H1 (cell line): ENCODE measurements at places on chromosomes 6 and 20. TPM values are rescaled to one million over a fixed set of nuclear protein-coding genes. Genes with fewer than 3 reads are reported as not detected.

The KIF25 gene
- 1.5 and 2.5 TPM in 2 replicates for polyA plus RNA-seq

The SLCO4A1 gene
- polyA plus RNA-seq, result 10.5 and 13.3 TPM in 2 replicates

The GLP1R gene
- polyA plus RNA-seq, result 2.7 TPM in 2 replicates

The SCUBE3 gene
- polyA plus RNA-seq, result 0.80 and 1.1 TPM in 2 replicates

The PAX1 gene
- polyA plus RNA-seq, result not detected in 2 replicates

DNA sequence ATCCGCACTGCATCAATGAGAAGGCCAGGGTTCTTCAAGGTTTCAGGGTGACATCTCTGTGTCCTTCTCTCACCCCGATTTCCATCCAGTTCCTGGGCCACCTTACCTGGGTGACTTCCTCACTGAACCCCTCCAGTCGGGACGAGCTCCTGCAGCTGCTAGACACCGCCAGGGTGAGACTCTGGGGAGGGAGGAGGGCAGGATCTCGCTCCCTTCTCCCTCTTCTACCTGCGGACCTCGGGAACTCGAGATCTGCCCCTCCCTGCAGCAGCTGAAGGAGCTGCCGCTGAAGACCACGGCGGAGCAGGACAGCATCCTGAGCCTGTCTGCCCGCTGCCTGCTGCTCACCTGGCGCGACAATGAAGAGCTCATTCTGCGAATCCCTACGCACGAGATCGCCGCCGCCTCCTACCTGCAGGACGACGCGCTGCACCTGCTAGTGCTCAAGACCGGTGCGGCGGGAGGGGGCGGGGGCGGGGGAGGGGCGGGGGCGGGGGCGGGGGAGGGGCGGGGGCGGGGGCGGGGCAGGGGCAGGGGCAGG lies 7.5 kb downstream of the CCM2L start:
- H3K36me3 ChIP-seq, result no peaks in the 10 kb centered on the region
- H3K4me3 ChIP-seq, result peak overlapping the region; percentile 67; the same call in 1 of the 2 replicates
- H3K4me1 ChIP-seq, result peaks cover 5% of the 10 kb centered on the region
- no peak overlapping the region for H3K27ac ChIP-seq
- peaks cover 8% of the 10 kb centered on the region for H3K27me3 ChIP-seq

- no peaks in the 10 kb centered on the region for H3K36me3 ChIP-seq
- peak within 1 kb of the TSS; percentile 66 for H3K4me3 ChIP-seq
- DNase-seq, result peak; percentile 82
- H3K27ac ChIP-seq, result no peak within 1 kb of the TSS
- peaks cover 25% of the 10 kb centered on the region for H3K27me3 ChIP-seq
These were observed at the start of gene RBM24 for GRCh38 chr6:17281100-17281496. Gene RBM24 (plus strand): TSS chr6:17281361. CDS start chr6:17281582, 221 bp downstream.

GRCh38 chr6:14109411-14109826 lies 8.2 kb upstream of the CD83 start:
- H3K27ac ChIP-seq, result no peak overlapping the region
- no peak overlapping the region for H3K4me3 ChIP-seq
- DNase-seq, result no peak
- H3K4me1 ChIP-seq, result no peaks in the 10 kb centered on the region
- H3K36me3 ChIP-seq, result peaks cover 8% of the 10 kb centered on the region; the same call in 1 of the 2 replicates

GRCh38 chr6:80282913-80283554 lies 176.6 kb downstream of the BCKDHB start:
- no peak overlapping the region for H3K27ac ChIP-seq
- H3K4me1 ChIP-seq, result no peaks in the 10 kb centered on the region
- no peaks in the 10 kb centered on the region for H3K36me3 ChIP-seq
- no peaks in the 10 kb centered on the region for H3K27me3 ChIP-seq
- H3K4me3 ChIP-seq, result no peak overlapping the region

DNA sequence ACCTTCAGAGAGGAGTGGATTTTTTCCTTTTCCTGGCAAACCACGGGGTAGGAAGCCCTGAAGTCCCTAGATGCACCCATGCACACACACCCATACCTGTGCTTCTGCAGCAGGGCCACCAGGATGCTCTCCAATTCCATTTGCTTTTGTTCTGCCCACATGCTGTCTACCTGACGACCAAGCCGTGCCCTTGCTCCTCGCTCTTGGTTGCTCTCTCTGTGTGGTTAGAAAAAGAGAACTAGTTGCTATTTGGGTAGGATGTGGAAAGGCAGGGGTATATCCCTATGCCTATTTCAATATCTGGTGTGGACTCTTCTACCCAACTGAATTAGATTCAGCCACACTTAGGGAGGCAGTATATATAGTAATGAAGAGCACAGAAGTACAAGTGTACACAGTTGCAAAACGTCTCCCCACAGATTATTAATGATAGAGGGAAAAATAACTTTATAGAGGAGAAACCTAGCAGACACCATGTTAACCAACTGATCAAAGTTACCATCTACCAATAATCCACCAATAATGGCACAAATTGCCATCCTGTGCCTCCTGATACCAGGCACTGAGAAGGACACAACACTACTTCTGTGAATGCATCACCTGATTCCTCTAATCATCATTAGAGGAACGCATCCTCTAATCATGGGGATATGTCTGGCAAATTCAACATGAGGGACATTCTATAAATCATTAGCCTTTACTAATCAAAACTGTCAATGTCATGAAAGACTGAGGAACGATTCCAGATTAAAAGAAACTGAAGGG lies 7.3 kb downstream of the GHRH start:
- H3K4me1 ChIP-seq, result peaks cover 6% of the 10 kb centered on the region
- no peak overlapping the region for H3K4me3 ChIP-seq
- H3K36me3 ChIP-seq, result no peaks in the 10 kb centered on the region
- no peak overlapping the region for H3K27ac ChIP-seq
- no peaks in the 10 kb centered on the region for H3K27me3 ChIP-seq

DNA sequence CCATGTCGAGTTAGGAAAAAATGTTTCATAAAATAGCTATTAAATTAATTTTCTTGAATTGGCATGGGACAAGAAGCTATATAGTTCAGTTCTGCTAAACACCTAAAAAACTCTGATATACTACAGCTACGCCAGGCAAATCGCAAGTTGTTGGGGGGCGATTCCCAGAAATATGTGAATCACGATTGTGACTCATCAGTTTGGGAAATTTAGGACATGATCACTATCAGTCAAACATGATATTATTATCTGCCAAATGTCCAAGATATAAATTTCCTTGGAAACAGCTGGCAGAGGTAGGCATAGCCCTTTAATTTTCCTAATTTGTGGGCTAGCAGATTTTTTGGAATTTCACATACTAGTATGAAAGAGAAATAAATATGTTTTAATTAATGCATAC lies 123.6 kb downstream of the ATXN1 start:
- H3K4me3 ChIP-seq, result no peak overlapping the region
- no peaks in the 10 kb centered on the region for H3K36me3 ChIP-seq
- DNase-seq, result no peak
- H3K27me3 ChIP-seq, result no peaks in the 10 kb centered on the region
- 0 out of 2 replicates have a peak, but pooled peaks cover 2% of the 10 kb centered on the region for H3K4me1 ChIP-seq
- no peak overlapping the region for H3K27ac ChIP-seq

- H3K27ac ChIP-seq, result no peak overlapping the region
- H3K36me3 ChIP-seq, result no peaks in the 10 kb centered on the region
- H3K27me3 ChIP-seq, result no peaks in the 10 kb centered on the region
- H3K4me1 ChIP-seq, result no peaks in the 10 kb centered on the region
These were observed 14.6 kb downstream of the NRSN1 start for GRCh38 chr6:24140591-24140990.

DNA sequence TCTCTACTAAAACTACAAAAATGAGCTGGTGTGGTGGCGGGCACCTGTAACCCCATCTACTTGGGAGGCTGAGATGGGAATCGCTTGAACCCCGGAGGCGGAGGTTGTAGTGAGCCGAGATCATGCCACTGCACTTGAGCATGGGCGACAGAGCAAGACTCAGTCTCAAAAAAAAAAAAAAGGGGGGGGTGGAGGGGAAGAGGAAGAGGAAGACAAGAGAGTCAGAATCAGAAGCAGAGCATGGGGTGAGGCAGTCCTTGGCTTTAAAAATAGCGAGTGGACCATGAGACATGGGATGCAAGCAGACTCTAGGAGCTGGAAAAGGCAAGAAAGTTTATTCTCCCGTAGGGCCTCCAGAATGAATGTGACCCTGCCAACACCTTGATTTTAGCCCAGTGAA lies 3.9 kb upstream of the SLC9A8 start:
- DNase-seq, result no peak
- no peak overlapping the region for H3K4me3 ChIP-seq
- no peaks in the 10 kb centered on the region for H3K27me3 ChIP-seq
- H3K36me3 ChIP-seq, result no peaks in the 10 kb centered on the region
- peaks cover 5% of the 10 kb centered on the region for H3K4me1 ChIP-seq

DNA sequence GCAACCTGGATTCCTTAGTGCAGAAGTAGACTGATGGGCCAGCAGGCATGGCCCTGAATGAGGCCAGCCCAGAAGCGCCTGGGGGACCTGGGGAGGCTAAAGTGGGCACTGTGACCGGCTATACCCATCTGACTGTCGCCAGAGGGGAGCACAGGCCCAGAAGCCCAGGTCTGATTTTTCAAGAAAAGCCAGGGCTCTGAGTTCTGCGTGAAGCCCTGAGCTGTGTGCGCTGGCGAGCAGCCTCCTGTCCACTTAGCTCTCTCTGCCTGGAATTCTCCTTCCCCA lies 111.7 kb downstream of the SULF2 start:
- no peak overlapping the region for H3K4me3 ChIP-seq
- no peak for DNase-seq
- no peaks in the 10 kb centered on the region for H3K36me3 ChIP-seq
- no peak overlapping the region for H3K27ac ChIP-seq
- H3K27me3 ChIP-seq, result no peaks in the 10 kb centered on the region

DNA sequence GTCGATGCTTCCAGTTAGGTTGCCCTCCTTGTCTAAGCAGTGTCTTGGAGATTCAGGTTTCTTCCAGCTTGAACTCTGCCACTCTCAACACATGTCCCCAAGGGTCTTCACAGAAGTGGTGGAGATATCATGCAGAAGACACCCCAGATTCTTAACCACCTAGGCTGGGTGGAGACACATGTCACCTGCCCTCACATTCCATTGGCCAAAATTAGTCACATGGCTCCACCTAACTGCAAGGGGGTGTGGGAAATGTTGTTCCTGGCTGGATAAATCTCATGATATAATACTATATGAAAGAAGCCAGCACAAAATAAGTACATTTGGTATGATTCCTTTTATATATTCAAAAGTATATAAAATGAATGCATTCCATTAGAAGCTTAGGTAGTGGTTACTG lies 52.9 kb upstream of the SNRPB2 start:
- no peak overlapping the region for H3K4me3 ChIP-seq
- no peak for DNase-seq
- H3K4me1 ChIP-seq, result no peaks in the 10 kb centered on the region
- H3K27ac ChIP-seq, result no peak overlapping the region
- H3K36me3 ChIP-seq, result no peaks in the 10 kb centered on the region

- H3K27me3 ChIP-seq, result no peaks in the 10 kb centered on the region
- 0 out of 2 replicates have a peak, but pooled peaks cover 2% of the 10 kb centered on the region for H3K4me1 ChIP-seq
- no peak for DNase-seq
- no peak overlapping the region for H3K27ac ChIP-seq
- H3K4me3 ChIP-seq, result no peak overlapping the region
These were observed 8.7 kb downstream of the TOX2 start for GRCh38 chr20:43923322-43923721.

GRCh38 chr6:131909408-131910218 lies 41.6 kb downstream of the CCN2 start:
- no peaks in the 10 kb centered on the region for H3K27me3 ChIP-seq
- H3K4me3 ChIP-seq, result no peak overlapping the region
- DNase-seq, result no peak
- peaks cover 28% of the 10 kb centered on the region for H3K36me3 ChIP-seq
- H3K4me1 ChIP-seq, result peaks cover 5% of the 10 kb centered on the region

DNA sequence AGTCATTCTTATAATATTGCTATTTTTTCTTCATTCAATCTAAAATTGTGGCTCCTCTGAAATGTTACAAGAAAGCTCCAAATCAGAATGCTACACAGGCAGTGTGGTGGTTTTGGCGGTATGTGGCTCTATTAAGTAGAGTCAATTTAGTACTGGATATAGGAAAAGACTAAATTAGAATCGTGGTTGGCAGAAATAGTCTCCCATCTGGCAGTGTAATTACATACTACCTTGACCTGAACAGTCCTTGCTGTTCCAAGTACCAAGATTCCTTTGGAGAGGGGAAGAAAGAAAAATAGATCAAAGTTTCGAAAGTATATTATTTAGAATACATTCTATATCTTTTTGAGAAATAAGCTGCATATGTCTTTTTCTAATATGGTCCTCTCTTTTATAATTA lies 78.2 kb downstream of the C6orf118 start:
- no peaks in the 10 kb centered on the region for H3K36me3 ChIP-seq
- no peaks in the 10 kb centered on the region for H3K4me1 ChIP-seq
- H3K27me3 ChIP-seq, result no peaks in the 10 kb centered on the region
- no peak for DNase-seq
- no peak overlapping the region for H3K4me3 ChIP-seq
- no peak overlapping the region for H3K27ac ChIP-seq

DNA sequence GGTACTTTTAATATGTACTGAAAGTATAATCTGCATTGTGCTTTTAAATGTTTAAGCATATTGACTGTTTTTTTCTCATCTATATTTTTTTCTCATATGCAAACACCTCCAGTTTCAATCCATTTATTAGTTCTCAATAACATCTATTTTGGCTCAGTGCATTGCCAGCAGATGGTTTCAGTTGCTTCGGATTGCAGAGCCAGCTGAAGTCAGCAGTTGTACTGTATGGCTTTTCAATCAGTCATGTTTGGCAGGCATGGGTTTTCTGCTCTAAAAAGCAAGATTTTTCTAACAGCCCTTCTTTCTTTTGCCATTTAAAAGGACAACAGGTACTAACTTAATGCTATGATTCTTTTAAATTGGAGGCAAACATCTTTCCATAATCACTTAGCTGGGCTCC lies 121.2 kb downstream of the CD109 start:
- no peak overlapping the region for H3K4me3 ChIP-seq
- H3K27me3 ChIP-seq, result no peaks in the 10 kb centered on the region
- no peaks in the 10 kb centered on the region for H3K36me3 ChIP-seq
- H3K4me1 ChIP-seq, result no peaks in the 10 kb centered on the region

GRCh38 chr20:11144114-11144950 lies 470.5 kb upstream of the JAG1 start:
- H3K27me3 ChIP-seq, result no peaks in the 10 kb centered on the region
- DNase-seq, result no peak
- H3K27ac ChIP-seq, result no peak overlapping the region
- H3K4me3 ChIP-seq, result no peak overlapping the region
- no peaks in the 10 kb centered on the region for H3K36me3 ChIP-seq
- no peaks in the 10 kb centered on the region for H3K4me1 ChIP-seq

GRCh38 chr6:92864966-92865555 lies 554.3 kb downstream of the EPHA7 start:
- DNase-seq, result no peak
- no peak overlapping the region for H3K4me3 ChIP-seq
- H3K27me3 ChIP-seq, result no peaks in the 10 kb centered on the region
- no peaks in the 10 kb centered on the region for H3K4me1 ChIP-seq
- H3K27ac ChIP-seq, result no peak overlapping the region

- no peak overlapping the region for H3K27ac ChIP-seq
- no peak for DNase-seq
- no peak overlapping the region for H3K4me3 ChIP-seq
These were observed 32.6 kb upstream of the TAB2 start for GRCh38 chr6:149284904-149285303.

DNA sequence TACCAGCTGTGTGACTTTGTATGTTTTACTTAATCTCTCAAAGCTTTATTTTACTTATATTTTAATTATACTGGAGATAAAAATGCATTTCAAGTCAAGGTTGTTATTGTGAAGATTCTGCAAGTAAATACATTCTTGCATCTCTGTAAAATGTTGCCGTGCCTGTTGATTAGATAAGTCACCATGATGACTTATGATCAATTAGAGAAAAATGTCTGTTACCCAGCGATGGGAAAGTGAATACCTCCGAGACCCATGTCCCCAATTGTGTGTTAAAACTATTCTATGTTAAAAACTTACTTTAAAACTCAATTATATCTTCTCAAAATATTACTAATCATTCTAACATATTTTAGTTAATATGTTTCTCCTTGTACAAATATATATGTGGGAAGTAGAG lies 39.9 kb downstream of the MYB start:
- no peak overlapping the region for H3K27ac ChIP-seq
- no peak for DNase-seq
- H3K4me1 ChIP-seq, result no peaks in the 10 kb centered on the region
- no peaks in the 10 kb centered on the region for H3K27me3 ChIP-seq
